ENCODE measurements at places on chromosomes 2 and 18.

DNA sequence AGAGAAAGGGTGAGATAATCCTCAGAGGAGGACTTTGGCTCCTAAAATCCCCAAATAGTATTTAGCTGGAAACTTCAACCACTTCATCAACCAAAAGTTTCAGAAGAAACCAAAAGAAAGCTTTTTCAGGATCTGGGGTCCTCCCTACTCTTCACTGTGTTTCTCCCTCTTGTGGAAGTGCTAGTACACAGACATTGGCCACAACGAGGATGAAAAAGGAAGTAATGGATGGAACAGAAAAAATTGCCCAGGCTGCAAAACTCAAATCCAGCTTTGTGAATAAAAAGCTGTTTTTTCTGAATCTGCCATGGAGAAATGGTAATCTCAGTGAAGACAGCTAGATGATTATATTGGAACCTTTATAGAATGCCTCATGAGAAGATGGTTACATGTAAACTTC, 4.0 kb downstream of the PID1 start:
- DNase-seq: no peak

DNA sequence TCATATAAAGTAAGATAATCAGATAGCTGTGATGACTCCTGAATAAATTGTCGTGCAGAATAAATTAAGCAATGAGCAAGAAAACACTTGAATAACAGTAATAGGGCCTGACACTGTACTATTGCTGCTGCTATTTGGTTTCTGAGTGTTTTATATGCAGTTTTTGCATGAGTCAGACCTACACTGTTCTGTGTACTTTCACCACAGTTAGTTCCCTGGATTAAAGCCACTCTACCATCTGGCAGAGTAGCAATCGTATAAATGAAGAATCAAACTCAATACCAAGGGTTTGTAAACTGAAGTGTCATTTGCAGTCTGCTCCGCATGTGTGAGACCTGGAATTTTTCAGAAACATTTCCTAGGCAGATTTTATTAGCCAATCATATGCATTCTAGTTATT, 398.6 kb upstream of the CDH7 start:
- no peak for DNase-seq

GRCh38 chr2:3532941-3533340, 13.6 kb upstream of the ADI1 start:
- no peak for DNase-seq

GRCh38 chr2:57563015-57563414, 483.6 kb upstream of the VRK2 start:
- no peak for DNase-seq

GRCh38 chr18:75036917-75037688, 171.8 kb downstream of the PTGR3 start:
- DNase-seq: no peak

DNA sequence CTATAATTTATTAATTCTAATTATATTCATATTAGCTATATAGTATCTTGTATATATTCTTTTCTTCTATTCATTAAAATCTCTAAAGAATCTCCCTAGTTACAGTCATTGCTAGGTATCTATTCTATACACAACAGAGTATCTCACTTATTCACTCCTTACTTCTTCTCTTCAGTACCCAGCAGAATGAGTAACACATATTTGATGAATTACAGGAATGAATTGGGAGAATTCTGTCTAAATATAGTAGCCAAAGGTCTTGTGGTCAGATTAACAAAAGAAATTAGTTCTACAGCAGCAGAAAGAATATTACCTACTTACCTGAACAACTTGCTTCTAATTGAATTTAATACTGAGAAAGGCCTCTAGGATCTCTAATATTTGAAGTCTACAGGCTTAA, 758.0 kb upstream of the ZEB2 start:
- no peak for DNase-seq

Data from GM12878 (cell line).